ENCODE measurements at places on chromosomes 2 and 18. TPM values are rescaled to one million over a fixed set of nuclear protein-coding genes. Genes with fewer than 3 reads are reported as not detected.

GRCh38 chr18:80105369-80106167 lies 3.5 kb upstream of the ADNP2 start:
- peaks cover 36% of the 10 kb centered on the region for H3K4me1 ChIP-seq
- H3K4me3 ChIP-seq: no peak overlapping the region
- H3K27ac ChIP-seq: no peak overlapping the region
- peaks cover 5% of the 10 kb centered on the region for H3K27me3 ChIP-seq
- no peak for DNase-seq

DNA sequence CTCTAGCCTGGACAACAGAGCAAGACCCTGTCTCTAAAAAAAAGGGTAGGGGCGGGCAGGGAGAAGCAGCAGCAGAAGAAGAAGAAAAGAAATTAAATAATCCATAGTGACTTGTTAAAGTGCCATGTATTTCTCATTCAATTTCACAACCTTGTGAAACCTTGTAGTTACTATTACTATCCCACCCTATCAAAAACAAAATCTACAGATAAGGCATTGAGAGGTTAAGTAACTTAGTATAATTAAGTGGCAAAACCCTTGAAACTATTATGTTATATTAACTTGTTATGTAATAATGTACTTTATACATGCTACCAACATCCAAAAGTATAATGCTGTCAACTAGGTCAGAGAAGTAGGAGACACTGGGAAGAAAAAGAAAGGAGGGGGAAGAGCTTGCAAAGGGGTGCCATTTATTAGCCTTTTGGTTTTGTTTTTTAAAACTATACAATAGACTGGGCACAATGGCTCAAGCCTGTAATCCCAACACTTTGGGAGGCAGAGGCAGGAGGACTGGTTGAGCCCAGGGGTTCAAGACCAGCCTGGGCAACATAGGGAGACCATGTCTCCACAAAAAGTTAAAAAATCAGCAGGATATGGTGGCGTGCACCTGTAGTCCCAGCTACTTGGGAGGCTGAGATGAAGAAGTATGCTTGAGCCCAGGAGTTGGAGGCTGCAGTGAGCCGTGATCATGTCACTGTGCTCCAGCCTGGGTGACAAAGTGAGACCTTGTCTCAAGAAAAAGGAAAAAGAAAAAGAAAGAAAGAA lies 11.3 kb downstream of the TLK1 start:
- H3K27ac ChIP-seq: no peak overlapping the region
- no peak overlapping the region for H3K4me3 ChIP-seq
- H3K4me1 ChIP-seq: peaks cover 41% of the 10 kb centered on the region
- H3K27me3 ChIP-seq: no peaks in the 10 kb centered on the region

DNA sequence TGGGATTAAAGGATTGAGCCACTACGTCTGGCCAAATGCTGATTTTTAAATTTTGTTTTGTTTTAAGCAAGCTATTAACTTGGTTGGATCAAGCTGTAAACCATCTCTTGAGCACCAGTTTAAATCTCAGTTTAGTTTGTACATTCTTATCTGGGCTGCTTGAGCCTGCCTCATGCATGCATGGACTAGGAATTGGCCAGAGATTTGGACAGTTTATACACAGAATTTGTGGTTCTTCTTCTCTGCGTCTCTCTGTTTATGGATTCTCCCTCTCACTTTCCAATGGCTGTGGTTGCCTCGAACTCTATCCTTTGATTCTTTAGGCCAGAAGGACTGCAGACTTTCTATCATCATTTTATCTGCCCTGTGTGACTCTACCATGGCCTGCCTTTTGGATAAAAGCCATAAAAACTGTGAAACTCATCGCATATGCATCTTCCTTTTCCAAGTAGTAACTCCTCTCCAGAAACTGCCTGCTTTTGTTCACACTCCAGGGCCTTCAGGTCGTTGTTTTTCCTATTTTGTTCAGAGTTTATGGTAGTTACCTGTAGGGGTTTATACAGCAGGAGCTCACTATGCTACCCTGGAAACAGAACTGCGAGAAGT lies 32.5 kb upstream of the PLB1 start:
- DNase-seq: no peak
- no peak overlapping the region for H3K27ac ChIP-seq
- peaks cover 23% of the 10 kb centered on the region for H3K4me1 ChIP-seq
- peaks cover 14% of the 10 kb centered on the region for H3K36me3 ChIP-seq

DNA sequence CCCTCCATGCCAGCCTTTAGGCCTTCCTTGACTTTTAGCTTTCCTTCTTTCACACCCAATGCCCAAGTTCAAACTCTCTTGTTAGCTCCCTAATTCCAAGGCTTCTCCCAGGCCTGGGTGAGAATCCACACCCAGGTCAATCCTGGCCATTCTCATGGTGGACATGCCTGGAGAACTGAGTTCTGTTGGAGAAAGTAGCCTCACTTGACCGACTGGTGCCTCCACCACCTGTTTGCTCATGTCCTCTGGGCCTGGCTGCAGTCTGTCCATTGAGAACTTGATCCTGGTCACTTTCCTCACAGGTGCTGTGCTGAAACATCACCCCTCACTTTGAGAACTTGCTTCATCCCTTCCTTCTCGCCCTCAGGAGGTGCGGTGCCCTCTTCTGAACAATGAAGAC lies 189.1 kb upstream of the TWIST2 start:
- H3K27ac ChIP-seq: no peak overlapping the region
- peaks cover 42% of the 10 kb centered on the region for H3K27me3 ChIP-seq
- DNase-seq: no peak
- H3K4me3 ChIP-seq: no peak overlapping the region
- no peaks in the 10 kb centered on the region for H3K36me3 ChIP-seq

Gene TBC1D8
- total RNA-seq: 1.9 TPM

DNA sequence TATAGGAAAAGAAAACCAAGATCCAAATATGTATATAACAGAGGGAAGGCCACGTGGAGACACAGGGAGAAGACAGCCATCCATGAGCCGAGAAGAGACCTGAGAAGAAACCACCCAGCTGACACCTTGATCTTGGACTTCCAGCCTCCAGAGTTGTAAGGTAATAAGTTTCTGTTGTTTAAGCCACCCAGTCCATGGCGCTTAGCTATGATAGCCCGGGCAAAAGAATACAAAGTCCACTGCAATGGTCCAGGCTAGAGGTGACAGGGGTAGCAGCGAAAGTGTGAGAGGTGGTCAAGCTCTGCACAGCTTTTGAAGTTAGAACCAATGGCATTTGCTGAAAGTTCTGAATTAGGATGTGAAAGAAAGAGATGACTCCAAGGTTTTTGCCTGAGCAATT lies 2.8 kb downstream of the MYOM1 start:
- peaks cover 13% of the 10 kb centered on the region for H3K27me3 ChIP-seq
- H3K27ac ChIP-seq: no peak overlapping the region
- DNase-seq: no peak
